ENCODE measurements at places on chromosomes 12 and 14.

DNA sequence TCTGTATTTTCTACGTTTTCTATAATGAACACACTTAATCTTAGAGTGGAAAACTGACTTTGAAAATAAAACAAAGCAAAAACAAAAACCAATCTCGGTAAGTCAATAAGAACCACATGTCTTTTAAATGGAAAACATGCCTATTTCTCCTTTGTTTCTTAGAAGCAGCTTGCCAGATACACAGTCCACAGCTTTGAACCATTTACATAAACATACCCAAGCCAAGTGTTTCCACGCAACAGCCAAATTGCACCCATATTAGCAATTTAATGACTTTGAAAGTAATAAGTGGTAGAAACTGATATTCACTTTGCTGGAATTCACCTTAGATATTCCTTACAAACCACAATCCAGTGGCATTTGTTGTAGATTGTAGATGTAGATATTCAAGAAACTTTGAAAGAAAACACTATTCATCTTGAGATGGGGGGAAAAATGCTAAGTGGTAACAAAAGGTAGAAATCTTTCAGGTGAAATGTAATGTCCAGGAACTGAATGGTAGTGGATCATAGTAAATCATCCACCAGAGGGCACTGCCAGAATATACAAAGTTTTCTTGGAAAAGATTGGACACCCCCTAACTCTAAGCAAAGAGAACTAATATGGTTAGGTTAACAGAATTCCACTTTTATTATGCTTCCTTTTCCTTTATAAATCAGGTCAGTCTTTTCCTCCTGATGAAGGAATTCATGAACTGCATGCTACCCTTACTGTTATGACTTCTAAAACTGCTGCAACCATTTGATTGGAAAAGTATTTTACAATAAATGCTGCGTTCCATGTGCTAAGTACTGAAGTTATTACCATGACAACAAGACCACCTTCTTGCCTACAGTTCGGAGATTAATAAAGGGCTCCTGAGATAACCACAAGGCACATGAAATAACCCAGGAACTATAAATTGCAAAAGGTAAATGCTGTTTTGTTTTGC, 69.8 kb downstream of the RERG start:
- peak; percentile 2 for DNase-seq

DNA sequence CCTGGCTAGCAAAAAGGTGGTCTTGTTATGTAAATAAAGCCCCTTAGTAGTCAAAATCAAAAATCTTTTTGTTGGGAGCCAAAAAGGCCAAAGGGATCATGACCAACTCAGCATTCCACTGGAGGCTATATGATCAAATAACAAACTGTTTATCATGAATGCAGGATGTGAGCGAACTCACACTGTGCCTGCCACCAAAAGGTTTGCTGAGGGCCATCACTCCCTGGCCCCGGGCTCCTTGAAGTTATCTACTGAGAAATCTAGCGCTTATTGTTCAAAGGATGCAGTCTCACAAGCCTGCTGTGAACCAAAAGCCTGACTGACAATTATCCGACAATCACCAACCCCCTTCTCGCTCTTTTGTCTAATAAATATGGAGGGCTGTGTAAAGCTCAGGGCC, 107.2 kb upstream of the DDHD1 start:
- DNase-seq, result no peak

GRCh38 chr12:20205854-20206253, 162.5 kb upstream of the PDE3A start:
- DNase-seq, result no peak

- no peak for DNase-seq
Measured at GRCh38 chr12:124479680-124480468, 87.5 kb downstream of the NCOR2 start.

DNA sequence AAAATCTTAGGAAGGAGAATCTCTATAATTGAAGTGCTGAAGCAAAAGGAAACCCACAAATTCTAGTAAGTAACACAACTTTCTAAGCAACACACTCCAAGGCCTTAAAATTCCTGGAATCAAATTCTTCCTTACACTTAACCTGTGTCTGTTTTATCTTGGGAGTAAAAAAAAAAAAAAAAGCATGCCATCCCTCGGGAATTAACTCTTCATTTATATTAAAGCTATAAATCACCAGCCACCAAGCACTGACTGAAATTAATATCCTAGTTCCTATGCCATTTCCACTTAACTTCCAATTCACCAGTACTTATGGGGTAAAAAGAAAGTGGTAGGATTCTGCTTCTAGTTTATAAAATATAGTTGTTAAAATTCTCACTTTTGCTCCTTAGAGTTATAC, 238.1 kb downstream of the SLC25A21 start:
- DNase-seq, result no peak

DNA sequence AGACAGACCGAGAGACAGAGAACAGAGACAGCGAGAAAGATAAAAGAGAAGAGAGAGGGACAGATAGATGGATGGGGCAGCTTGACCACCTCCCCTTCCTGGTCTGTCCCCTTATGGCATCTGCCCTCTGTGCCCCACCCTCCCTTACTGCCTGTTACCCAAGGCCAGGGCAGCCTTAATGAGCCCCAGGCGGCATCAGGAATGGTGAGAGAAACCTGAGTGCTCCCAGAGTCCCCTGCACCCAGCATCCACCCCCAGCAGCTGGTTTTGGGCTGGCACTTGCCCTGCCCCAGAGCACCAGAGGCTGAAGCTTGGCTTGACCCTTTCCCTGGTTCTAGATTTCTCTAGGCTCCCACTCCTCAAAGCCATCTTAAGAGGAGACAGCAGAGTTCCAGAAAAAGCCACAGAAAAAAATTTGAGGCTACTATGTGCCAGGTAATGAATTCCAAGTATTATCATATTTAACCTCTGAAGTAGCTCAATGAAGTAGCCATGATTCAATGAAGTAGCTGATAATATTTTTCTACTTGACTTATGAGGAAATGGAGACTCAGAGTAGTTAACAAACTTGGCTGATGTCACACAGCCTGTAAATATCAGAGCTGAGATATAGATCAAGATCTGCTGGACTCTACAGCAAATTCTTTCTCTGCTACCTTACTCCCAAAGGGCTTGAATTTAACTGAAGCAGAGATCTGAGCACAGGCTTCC, 2.0 kb upstream of the ZNF385A start:
- no peak for DNase-seq

GRCh38 chr12:10102322-10102721, 3.5 kb upstream of the CLEC1A start:
- DNase-seq, result no peak

All from germinal center (tissue), 1 donor.